ENCODE measurements at places on chromosomes 4 and X.

- no peak for DNase-seq
Measured at GRCh38 chr4:87745064-87745807, 54.1 kb upstream of the IBSP start.

DNA sequence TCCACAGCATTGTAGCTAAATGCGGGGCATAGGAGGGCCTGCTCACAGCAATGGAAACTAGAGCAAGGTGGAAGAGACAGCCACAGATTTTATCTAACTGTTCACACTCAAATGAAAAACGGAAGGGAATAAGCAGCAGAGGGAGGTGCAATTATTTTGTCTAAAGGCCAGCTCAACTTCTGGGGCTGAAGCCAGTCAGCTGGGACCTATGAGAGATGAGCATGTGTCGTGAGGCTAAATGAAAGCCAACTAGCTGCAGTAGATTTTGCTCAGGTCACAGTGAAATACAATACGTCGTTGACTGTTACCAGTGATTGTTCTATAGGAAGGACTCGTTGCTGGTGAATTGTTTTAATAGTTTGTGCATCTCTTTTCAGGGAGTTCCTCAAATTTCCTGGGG is 26.4 kb upstream of the FGFBP2 start:
- DNase-seq, result no peak

GRCh38 chr4:149999485-150000074 is 78.7 kb upstream of the DCLK2 start:
- no peak for DNase-seq

- DNase-seq, result no peak
Measured at GRCh38 chr4:47215759-47216158, 184.4 kb downstream of the GABRB1 start.

- no peak for DNase-seq
Measured at GRCh38 chr4:144504883-144505282, 141.1 kb upstream of the HHIP start.

DNA sequence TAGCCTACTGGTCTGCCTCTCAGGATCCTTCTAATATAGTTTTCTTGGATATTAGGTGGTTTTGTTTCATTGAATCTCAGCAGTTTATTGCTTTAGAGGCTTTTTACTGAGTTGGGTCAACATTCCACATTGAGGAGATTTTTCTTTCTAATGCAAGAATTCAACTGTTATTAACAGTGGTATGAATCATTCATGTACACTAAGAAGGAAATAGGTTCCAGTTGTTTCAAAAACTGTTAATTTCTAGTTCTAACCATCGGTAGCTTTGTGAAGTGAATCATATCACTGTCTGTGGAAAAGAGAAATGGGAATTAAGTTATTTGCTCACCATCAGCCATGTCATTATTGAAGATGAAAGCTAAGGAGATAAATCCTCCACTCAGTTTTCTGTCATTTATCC is 331.5 kb downstream of the RPA4 start:
- no peak for DNase-seq

- DNase-seq, result no peak
Measured at GRCh38 chrX:153063315-153063714, 7.0 kb downstream of the PNMA3 start.

DNA sequence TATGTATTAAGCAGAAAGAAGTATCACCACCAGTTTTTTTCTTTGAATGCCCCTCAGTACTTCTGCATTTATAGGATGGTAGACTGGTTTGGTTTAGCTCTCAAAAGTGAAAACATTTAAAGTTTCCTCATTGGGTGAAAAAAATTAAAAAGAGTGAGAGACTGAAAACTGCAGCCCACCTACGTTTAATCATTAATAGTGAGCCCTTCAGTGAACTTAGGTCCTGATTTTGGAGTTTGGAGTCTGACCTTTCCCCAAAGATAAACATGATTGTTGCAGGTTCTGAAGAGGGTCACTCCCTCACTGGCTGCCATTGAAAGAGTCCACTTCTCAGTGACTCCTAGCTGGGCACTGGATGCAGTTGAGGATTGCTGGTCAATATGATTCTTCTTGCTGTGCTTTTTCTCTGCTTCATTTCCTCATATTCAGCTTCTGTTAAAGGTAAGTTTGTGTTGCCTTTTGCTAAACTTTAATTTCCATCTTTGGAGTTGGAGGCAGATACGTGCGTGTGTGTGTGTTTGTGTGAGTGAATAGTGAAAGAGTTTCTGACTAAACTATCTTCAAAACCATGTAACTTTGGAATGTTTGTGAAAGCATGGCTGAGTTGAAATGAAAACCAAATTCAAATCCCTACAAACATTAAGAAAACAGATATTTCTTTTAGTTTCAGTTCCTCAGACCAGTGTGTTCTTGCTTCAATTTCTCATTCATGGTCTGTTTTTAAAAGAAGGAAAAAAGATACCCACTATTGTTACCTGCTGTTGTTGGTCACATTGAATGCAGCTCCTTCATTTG is at the start of gene MTTP:
Gene MTTP (plus strand): TSS at position 295 of the 795 bp plus-strand sequence. CDS start 86 bp downstream, at position 381.
- DNase-seq, result no peak

DNA sequence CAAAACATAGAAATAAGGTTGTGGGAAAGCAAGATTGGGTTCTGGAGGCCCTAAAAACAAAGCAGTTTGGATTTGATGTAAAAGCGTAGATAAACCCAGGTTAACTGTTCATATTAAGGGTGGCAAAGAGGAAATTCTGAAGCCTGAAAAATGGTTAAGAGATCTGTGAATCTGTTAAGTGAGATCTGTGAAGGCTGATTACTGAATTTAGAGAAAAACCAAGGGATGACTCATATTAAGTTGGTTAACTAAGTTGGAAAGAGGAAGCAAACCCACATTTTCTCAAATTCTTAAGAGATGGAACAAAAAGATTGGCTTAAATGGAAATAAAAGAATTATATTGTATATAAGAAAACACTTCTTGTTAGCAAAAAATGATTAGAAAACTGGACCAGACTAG is 22.8 kb downstream of the GPAT3 start:
- no peak for DNase-seq

- DNase-seq, result no peak
Measured at GRCh38 chr4:180799798-180800197, 1443.4 kb upstream of the TENM3 start.

DNA sequence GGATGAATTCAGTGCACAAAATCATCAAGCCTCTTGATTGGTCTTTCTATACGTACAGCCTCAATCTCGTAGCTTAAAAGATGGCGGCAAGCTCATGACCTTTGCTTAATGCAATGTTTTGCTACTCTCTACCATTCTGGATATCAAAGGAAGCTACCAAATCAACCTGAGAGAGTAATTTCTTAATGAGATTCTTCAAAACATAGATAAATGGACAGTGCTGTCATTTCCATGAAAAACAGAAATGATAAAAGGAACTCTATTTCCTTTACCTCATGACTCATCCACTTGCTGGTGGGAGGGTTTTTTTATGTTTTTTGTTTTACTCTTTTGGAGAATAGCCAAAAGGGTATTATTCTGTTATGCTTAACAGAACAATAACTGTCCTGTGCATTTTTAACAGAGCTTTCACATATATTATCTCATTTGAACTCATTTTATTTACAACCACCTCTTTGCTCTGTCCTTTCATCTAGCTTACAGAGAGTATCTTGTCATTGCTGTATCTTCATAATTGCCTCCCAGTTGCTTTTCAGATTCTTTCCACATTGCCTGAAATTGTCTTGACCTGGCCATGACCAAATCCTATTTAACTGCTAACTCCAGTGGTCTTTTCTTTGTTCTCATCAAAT is 138.6 kb upstream of the GPR101 start:
- no peak for DNase-seq

GRCh38 chr4:75831856-75832405 is 70.3 kb downstream of the PPEF2 start:
- DNase-seq, result no peak

- DNase-seq, result no peak
Measured at GRCh38 chrX:153934148-153934761, 582 bp downstream of the NAA10 start.
